T-cell (primary cell): ENCODE measurements at places on chromosomes 4 and X.

GRCh38 chr4:771464-771863 lies 54.5 kb downstream of the CPLX1 start:
- DNase-seq, result no peak

DNA sequence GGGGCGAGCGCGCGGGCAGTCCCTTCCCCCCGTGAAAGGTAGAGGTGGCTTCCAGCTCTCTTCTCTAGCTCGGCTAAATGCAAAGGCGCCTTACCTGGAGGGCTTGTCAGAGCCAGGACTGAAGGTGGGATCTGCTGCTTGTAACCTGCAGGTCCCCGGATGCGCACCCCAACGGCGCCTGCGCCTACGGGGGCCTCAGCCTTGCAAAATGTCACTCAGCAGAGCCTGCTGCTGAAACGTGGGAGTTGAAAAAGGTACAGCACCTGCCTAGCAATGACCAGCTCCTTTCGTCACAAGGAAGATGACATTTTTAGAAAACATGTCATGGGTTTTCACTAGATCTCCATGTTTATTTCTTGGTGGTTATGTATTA lies 583 bp downstream of the ABHD18 start:
- peak; percentile 74 for DNase-seq

GRCh38 chr4:184251670-184251980 lies 34.0 kb upstream of the ENPP6 start:
- no peak for DNase-seq

GRCh38 chr4:1777822-1778641 lies 15.1 kb upstream of the FGFR3 start:
- no peak for DNase-seq

- DNase-seq, result no peak
Observed at GRCh38 chr4:107561481-107561880, 158.6 kb downstream of the PAPSS1 start.

GRCh38 chr4:141330616-141331015 lies 109.9 kb downstream of the ZNF330 start:
- DNase-seq, result no peak

GRCh38 chr4:82755650-82756049 lies 42.9 kb downstream of the SCD5 start:
- DNase-seq, result no peak

DNA sequence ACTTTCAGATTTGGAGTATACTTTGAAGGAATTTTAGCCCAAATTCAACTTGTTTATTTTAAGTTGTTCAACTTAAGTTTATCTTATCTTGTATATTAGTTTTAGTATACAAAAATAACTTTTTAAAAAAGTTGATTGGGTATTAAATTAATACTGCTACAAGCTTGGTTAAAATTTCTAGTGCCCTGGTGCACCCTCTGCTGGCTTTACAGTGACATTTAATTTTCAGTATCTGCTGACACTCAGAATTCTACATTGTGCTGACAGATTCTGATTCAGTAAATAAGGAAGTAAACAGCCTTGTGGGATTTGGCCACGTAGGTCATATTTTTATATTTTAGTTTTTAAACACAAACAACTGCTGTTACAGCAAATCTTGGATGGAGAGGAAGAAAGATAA lies 2.9 kb downstream of the EDA start:
- DNase-seq, result no peak

GRCh38 chrX:130691576-130691975 lies 211.4 kb downstream of the ENOX2 start:
- DNase-seq, result no peak

- no peak for DNase-seq
Observed at GRCh38 chrX:16462912-16463311, 187.0 kb upstream of the S100G start.

DNA sequence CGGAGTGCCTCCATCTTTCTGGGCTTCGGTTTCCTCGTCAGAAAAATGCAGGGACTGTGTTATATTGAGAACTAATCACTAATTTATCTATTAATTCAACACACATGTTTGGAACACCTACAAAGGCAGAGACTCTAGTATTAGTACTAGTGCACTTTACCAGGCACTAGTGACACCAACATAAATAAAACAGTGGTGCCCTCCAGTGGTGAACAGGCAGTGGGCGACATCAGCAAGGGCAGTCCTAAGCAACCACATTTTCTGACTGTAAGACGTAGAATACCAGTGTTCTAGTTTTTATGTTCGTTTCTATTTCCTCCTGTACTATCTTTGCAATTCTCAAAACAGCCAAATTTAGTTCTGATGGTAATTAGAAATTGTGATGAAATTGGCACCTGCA lies 69.1 kb upstream of the UCP1 start:
- no peak for DNase-seq

DNA sequence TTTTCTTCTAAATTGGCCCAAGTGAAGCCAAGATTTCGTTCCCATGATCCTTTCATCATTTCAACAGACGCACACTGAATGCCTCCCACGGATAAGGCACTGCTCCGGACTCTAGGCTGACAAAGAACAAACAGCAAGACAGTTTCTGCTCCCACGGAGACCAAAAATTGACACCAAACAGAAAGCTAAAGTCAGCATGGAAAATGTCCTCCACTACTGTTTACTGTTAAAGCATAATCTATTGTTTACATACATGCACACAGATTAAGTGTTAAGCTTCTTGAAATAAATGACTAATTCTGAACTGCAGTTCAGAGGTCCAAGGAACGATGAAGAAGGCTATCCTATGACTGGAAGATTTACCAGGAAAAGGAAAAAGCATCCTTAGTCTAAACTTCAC lies 199.6 kb downstream of the AASDH start:
- DNase-seq, result no peak

DNA sequence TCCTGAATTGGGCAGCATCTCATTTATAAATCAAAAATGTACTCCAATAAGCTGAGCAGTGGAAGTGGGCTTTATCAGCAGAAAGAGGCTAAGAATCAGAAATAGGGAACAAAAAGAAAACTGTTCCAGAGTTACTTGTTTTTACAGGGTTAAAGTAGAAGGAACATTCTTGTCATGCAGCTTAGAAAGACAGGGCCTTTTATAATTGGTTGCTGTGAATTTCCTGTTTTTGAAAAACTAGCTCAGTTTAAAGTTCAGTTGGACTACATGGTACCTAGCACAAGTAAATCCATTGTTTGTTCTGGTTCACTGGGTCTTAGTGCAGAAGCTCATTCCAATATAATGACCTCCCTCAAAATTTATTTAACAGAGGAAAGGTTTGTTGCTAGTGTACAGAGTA lies 200.8 kb downstream of the GRIA2 start:
- DNase-seq, result no peak

- DNase-seq, result no peak
Observed at GRCh38 chr4:79934660-79935059, 138.4 kb downstream of the ANTXR2 start.

DNA sequence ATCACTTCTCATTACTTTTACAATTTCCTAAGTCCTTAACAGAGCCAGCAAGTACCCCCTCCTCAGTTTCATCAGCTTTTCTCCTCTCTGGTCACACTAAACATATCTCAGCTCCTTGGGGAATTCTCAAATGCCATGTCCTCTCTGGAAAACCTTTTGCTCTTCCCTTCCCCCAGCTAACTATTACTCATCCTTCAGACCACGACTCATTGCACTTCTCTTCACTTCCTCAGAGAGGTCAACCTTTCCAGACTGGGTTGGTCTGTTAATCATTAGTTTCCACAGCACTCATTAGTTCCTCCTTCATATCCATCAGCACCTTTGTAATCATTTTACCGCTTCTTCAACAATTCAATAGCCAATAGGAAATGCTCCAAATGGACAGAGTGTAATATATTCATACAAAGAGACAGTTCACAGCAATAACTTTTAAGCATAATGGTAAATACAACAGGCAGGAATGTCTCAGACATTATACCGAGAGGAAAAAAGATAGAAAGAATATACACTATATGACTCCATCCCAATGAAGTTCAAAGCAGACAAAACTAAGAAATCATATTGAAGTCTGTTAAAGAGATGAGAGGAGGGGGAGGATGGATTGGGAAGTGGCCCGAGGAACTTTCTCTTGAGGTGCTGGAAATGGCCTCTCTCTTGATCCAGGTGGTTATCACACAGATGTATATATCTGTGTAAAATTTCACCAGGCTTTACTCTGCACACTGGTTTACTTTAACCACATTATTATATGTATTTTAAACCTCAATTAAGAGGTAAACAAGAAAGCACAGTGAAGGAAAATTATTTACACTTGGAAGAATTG lies 39.6 kb downstream of the DDX60L start:
- no peak for DNase-seq

- no peak for DNase-seq
Observed at GRCh38 chr4:37872310-37872988, 18.4 kb upstream of the TBC1D1 start.

- no peak for DNase-seq
Observed at GRCh38 chrX:139158256-139158655, 372.3 kb upstream of the F9 start.

GRCh38 chrX:120023259-120023658 lies 54.2 kb downstream of the RHOXF2B start:
- no peak for DNase-seq

DNA sequence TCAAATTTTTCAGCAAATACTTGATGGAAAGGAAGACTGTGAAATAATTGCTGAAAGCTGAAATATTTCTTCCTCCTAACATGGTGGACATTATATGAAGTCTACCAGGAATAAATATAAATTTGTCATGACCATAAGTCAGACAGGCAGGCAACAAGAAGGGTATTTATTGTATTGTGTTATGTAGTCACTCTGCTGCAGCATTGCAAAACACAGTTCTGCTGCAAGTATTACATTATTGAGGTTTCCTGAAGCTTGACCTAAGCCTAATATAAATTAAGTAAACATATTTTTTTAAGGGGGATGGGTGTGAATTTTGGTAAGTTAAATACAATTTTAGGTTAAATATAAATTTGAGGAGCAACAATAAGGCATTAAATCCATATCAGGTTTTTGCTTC lies 60.2 kb upstream of the MAOA start:
- no peak for DNase-seq

DNA sequence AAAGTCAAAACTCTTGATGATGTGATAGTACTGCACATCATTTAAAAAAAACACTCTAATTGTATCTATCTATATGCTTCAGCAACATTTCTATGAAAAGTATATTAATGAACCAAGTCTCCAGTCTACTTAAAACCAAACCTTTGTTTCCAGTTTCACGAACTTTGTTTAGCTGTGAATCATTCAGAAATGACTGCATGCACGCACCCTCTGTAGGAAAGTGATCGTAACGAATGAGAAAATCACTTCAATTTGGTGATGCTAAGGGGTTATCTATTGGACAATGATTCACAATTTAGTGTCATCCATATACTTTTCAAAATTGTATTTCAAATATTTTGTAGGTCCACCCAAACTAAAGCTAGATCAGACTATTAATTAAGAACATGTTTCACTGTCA lies 157.6 kb downstream of the KLHL13 start:
- no peak for DNase-seq

- peak; percentile 41 for DNase-seq
Observed at GRCh38 chrX:20265726-20266681, 705 bp downstream of the RPS6KA3 start.
